ENCODE measurements at places on chromosomes 11 and 22. TPM values are rescaled to one million over a fixed set of nuclear protein-coding genes. Genes with fewer than 3 reads are reported as not detected.

GRCh38 chr22:20219667-20220628, 48.2 kb downstream of the RTN4R start:
- DNase-seq = no peak

- no peak for DNase-seq
These were observed 37.1 kb upstream of the PPP6R3 start for GRCh38 chr11:68423481-68423880.

DNA sequence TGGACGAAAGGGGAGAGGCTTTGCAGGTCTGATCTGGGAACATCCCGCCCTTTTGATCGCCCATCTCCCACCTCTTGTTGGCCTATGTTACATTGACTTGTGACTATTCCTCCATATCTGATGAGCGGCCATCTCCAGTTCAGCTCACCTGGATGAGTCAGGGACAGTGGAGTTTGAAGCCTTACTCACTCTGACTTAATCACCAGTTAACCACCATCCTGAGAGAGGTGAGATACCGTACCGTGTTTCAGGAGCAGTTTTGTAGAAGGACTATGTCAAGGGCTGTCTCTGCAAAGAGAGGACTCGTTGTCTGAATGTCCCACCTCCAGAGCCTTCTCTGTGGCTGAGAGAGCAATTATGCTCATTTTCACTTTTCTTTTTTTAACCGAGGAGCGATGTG, 771.7 kb downstream of the NTM start:
- no peak for DNase-seq

GRCh38 chr11:121800731-121801393, 315.2 kb downstream of the BLID start:
- DNase-seq = no peak

The TMEM86A gene
- polyA plus RNA-seq = 3.2 TPM

All from adrenal gland (tissue), 19 donors.